ENCODE measurements at places on chromosomes 5 and 9.

- DNase-seq = no peak
Observed at GRCh38 chr5:28468166-28468565, 1429.8 kb upstream of the CDH9 start.

DNA sequence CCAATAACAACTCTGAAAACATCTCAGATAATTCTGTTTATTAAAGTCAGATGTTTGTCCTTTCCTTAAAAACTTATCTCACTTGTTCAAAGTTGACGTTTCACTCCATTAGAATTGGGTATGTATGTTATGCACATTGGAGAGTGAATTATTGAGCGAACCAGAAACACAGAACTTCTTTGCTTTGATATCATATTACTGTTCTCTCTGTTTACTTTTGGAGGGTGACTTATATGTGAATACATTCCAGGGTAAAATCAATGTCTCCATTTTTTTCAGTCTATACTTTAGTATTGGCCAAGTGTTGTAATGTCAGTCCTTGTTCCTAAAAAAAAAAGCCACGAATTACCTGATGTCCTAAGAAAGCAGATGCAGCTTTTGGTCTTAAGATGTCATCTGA is 307.4 kb downstream of the CSNK1G3 start:
- no peak for DNase-seq

DNA sequence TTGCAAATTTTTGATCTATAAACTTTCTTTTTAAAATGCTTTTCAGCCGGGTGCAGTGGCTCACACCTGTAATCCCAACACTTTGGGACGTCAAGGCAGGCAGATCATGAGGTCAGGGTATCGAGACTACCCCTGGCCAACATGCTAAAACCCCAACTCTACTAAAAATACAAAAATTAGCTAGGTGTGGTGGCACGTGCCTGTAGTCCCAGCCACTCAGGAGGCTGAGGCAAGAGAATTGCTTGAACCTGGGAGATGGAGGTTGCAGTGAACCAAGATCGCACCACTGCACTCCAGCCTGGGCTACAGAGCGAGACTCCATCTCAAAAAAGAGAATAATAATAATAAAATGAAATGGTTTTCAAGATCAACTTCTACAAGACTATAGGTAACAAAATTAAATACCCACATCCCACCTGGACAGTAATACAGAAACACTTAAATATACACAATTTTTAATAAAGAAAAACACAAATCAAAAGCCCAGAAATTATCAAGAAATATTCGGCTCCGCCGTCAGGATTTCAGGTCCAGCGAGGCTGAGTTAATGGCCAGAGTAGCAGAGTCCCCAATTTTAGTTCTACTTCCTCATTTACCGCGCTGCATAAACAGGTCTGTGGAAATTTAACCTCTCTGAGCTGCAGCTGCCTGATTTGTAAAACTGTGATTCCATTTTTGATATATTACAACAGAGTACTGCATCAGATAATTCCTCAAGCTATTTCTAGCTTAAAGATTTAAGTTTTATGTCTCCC is 4.0 kb downstream of the TUT7 start:
- no peak for DNase-seq

- no peak for DNase-seq
Observed at GRCh38 chr9:37954581-37954981, 50.7 kb upstream of the SLC25A51 start.

DNA sequence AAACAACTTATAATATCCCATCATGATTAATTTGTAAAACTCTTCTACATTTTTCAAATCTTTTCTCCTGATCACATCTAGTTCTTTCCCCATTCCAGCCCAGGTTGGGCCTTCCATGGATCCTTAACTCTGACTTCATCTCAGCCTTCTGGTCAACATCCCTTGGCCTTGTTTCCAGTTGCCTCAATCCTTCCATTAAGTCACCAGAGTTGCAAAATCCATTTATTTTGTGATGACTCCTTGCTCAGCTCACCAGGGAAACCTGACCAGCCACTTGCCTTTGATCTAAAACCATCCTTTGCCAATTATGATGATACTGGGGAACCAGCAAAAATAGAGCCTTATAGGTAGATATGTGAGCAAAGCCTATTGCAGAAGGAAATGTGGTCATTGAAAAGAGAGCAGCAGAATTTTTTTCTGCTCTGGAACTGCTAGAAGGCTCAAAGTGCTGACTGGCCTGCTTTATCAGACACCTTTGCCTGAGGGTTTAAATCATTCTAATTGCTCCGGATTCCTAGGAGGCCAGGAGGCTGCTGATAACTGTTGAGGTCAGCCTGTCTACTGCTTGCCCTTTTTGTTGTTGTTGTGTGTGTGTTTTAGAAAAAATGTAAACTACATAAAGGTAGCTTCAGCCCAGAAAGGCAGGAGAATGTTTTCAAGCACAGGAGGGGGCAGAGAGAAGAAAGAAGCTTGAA is 512.2 kb upstream of the GRIA1 start:
- DNase-seq = no peak

- DNase-seq = no peak
Observed at GRCh38 chr5:2575871-2576270, 175.6 kb downstream of the IRX2 start.

DNA sequence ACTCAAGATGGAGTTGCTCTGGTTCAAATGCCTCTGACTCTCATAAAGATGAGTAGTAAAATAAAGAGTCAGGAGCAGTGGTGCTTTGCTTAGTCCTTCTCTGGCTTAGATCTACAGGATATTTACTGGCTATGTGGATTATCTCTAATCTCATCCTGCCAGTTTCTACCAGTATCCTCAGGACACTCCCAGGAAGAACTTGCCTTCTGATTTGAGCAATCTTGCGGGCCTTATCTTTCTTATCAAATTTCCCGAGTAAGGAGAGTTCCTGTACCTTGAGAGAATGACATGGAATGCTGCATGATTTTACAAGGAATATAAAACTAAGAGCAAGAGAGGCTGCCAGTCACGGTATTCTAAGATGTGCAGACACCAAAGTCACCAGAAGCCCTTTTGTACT is 364.0 kb downstream of the ARHGEF28 start:
- DNase-seq = no peak

- no peak for DNase-seq
Observed at GRCh38 chr5:119357808-119358529, 2.1 kb downstream of the TNFAIP8 start.

DNA sequence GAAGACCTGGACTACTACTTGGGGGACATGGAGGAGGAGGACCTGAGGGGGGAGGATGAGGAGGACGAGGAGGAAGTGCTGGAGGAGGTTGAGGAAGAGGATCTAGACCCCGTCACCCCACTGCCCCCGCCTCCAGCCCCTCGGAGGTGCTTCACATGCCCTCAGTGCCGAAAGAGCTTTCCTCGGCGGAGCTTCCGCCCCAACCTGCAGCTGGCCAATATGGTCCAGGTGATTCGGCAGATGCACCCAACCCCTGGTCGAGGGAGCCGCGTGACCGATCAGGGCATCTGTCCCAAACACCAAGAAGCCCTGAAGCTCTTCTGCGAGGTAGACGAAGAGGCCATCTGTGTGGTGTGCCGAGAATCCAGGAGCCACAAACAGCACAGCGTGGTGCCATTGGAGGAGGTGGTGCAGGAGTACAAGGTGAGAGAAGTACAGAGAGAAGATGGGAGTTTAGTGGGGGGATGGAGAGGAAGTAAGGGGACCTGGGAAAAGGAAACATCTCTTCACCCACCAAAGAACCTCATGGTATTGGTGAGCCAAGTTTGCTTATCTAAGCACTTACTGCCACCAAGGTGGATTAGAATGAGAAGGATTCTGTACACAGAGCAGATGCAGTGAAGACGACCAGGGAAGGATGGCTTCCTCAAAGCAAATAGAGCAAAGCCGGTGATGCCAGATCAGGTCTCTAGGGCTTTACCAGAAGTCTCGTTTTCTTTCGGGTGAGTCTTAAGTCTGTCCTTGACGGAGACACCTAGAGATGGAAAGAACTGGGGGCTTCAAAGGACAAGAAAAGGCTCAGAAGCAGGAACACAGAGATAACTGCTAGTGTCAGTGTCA is 1.5 kb downstream of the TRIM41 start:
- DNase-seq = peak; percentile 43
